ENCODE measurements at places on chromosomes 7 and 10.

GRCh38 chr7:120797026-120797645, 60.8 kb downstream of the TSPAN12 start:
- no peak for DNase-seq

- no peak for DNase-seq
Measured at GRCh38 chr7:104328296-104328969, at the start of gene LHFPL3. Gene LHFPL3 (plus strand): TSS chr7:104328603.

- DNase-seq = no peak
Measured at GRCh38 chr7:70778585-70778984, 353.4 kb upstream of the GALNT17 start.

- DNase-seq = no peak
Measured at GRCh38 chr10:6892864-6893263, 312.8 kb upstream of the PRKCQ start.

DNA sequence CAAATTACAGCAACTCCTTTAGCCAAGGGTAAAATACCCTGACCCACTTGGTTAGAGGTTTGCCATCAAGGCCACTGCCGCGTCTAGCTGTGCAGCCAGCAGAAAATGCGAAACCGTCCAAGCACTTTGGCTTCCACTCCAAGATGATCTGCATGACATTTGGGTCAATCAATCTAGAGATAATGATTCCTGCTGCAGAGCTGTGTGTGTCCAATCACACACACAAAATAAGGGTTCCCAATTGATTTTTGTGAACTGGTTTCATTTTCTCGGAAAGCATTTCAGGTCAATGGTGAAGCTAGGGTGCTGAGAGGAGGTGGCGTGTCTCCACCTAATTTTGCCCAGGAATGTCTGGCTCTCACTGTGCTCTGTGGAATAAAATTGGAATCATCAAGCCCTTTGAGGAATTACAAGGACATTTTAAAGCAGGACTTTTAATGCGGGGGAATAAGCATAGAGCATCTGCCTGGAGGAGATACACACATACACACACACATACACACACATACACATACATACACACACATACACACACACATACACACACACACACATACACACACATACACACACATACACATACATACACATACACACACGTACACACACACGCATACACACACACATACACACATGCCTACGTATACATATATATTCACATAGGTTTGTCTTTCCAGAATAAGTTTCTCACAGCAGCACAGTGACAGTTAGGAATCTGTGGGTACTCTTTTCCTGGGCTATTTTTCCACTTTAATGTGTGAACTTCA, 59.5 kb downstream of the ACADSB start:
- DNase-seq = no peak

- peak; percentile 90 for DNase-seq
Measured at GRCh38 chr10:1631282-1631681, 106.0 kb downstream of the ADARB2 start.
